ENCODE measurements at places on chromosomes 12 and 14. TPM values are rescaled to one million over a fixed set of nuclear protein-coding genes. Genes with fewer than 3 reads are reported as not detected.

Gene CAPZA3
- total RNA-seq, result not detected

Gene AQP6
- total RNA-seq, result under 0.01 TPM

Gene BEST3
- 0.49 TPM for total RNA-seq

Gene DLK1
- 1.1 TPM for total RNA-seq

Gene CCDC38
- total RNA-seq, result not detected

Gene DPY19L2
- total RNA-seq, result 3.3 TPM

Gene GNPTAB
- 26.5 TPM for total RNA-seq

Gene PAH
- total RNA-seq, result not detected

Gene KLRC2
- total RNA-seq, result not detected

Gene OTUB2
- total RNA-seq, result 3.7 TPM

Gene HHIPL1
- total RNA-seq, result 0.81 TPM

Gene RNASE3
- not detected for total RNA-seq
